NAMALWA (cell line): ENCODE measurements at places on chromosomes 7 and 10.

GRCh38 chr7:45703373-45703821, 129.2 kb downstream of the ADCY1 start:
- DNase-seq = no peak

GRCh38 chr7:23247603-23248335, 1.2 kb downstream of the GPNMB start:
- DNase-seq = no peak

DNA sequence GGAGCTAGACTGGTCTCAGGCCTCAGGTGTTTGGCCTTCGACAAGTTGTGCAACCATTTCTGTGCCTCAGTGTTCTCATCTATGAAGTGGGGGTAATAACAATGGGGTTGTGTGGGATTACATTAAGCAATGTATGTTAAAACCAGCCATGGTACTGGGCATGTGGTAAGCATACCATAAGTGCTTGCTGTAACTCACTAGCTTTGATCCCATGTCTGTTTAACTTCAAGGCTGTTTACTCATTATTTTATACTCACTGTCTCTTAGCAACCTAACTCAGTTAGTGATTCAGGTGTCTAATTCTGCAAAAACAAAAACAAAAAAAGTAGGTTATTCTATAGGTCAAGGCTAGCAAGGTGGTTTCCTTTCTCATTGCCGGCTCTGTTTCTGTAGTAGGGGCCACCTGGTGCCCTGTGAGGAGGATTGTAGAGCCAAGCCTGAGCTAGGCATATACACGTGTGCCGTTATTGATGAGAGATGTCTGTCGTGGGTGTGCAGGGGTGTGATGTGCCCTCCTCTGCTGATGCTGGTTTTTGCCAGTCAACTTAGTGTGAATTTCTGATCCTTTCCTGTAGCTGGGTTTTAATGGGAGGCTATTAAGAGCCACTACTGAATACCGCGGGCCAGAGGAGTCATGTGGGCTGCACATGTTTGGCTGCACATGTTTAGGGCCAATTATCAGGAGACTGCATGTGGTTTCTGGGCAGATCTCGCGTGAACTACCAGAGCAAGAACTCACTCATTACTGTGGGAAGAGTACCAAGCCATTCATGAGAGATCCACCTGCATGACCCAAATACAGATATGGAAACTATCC, 56.2 kb downstream of the EEPD1 start:
- DNase-seq = peak; percentile 30

GRCh38 chr10:130177250-130177649, 41.1 kb downstream of the GLRX3 start:
- no peak for DNase-seq

DNA sequence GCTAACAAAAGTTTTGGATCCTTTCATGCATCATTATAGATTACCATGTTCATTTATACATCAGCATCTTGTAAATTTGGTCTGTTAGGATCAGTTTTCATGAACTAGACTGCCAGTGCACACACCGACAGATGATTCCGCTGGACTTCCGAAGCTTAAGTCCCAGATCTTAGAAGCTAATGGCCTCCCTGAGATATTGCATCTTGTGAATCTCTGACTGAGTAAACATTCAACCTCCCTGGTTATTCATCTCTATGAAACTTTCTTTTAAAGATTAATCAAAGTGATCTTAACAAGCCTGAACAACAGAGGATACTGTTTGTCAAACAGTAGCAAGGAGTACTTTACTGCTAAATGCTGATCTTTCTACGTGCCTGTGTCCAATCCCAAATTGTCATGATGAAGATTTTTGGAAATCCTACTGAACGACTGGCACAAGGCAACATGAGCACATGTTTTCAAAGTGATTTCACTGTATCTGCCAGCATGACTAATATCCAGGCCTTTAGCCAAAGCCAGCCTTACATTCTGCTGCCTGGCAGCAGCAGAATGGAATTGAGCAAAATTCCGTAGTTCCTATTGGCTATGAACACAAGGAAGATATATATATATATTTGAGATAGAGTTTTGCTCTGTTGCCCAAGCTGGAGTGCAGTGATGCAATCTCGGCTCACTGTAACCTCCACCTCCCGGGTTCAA, 91.3 kb upstream of the ANK3 start:
- no peak for DNase-seq

DNA sequence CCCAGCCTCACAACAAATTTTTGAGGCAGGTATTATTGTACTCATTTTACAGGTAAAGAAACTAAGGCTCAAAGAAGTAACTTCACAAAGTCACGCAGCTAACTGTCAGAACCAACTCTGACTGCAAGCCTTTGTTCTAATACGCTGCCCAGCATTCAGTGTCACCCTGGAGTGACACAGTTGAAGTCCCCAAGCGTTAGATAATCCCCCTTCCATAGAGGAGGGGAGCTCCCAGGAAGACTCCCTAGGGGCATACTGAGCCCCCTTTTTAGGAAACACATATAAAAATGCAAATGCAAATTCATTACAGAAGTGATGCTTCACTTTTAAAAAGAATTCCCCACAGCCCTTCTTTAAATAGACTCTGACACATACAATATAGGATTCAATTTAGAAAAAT, 101.0 kb upstream of the MACROH2A2 start:
- DNase-seq = no peak

GRCh38 chr7:8382004-8382730, 51.2 kb upstream of the NXPH1 start:
- DNase-seq = no peak

- DNase-seq = no peak
These were observed 247.9 kb downstream of the BAMBI start for GRCh38 chr10:28925121-28925663.
